ENCODE measurements at places on chromosomes 7 and 10.
A peak's percentile ranks its signal among the peaks of the same experiment; 100 is the strongest.

DNA sequence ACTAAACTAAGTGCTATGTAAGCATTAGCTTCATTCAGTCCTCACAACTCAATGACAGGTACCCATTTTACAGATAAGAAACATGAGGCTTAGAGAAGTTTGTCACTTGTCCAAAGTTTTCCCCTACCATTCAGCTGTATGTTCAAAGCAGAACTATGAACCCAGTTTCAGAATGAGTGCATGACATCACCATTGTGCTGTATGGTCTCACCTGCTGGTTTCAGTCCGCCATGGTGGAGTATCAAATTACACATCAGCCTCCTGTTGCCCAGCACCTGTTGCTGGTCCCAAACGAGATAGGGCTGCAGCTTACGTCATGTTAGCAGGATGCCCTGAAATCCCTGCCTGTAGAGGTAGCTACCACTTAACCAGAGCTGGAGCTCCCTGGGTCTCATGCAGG lies 95.0 kb downstream of the DYNC1I1 start:
- DNase-seq = no peak

GRCh38 chr10:95532536-95532935 lies 28.6 kb downstream of the SORBS1 start:
- DNase-seq = no peak

- DNase-seq = peak; percentile 36
Observed at GRCh38 chr7:98251231-98251600, 816 bp downstream of the TECPR1 start.

DNA sequence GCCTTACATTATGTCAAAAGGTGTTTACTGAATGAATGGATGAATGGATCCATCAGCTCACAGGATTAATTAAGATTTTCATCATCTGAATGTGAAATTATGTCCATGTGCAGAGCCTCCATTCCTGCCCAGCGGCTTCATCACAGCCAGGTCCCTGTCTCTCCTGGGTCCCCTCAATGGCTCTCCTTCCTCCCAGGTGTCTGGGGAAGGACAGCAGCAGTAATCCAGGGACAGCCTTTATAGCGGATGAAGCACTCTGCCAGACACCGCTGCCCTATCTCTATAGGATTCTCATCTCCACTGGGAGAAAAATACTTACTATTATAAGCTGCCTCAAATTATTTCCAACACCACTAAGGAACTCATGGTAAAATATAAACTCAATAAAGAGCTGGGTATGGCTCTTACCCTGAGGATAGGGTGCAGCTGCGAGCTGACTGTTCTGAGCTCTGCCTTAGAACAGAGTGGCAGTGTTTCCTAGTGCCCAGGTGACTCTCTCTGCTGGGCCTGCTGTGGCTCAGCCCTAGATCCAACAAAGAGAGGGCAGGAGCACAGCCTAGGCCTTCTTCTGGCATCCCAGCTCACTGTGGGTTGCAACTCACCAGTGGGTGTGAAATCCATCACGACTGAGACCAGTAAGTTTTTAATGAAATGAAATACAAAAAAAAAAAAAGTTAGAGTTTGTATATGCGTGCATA lies 38.3 kb downstream of the GPRIN2 start:
- no peak for DNase-seq

GRCh38 chr7:156192921-156193320 lies 380.7 kb upstream of the SHH start:
- DNase-seq = no peak

DNA sequence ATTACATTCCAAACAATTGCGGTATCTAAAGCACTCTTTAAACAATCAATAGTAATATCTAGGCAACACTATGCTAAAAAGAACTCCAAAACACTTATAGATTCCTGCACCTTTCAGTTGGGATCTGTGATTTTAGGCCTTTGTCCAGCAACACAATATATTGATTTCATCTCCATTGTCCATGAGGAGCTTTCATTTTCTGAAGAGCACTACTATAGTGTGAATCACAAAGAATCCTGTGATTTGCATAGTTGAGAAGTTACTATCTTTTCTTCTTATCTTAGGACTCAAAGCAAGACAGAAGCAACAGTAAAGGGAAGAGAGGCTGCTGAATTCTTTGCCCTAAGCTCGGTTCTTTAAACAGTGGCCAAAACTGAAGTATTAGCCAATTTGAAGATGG lies 846.8 kb downstream of the IPMK start:
- DNase-seq = no peak

GRCh38 chr7:46710927-46711326 lies 789.9 kb upstream of the IGFBP3 start:
- DNase-seq = no peak

GRCh38 chr7:128402356-128402755 lies 7.4 kb downstream of the IMPDH1 start:
- no peak for DNase-seq

- DNase-seq = no peak
Observed at GRCh38 chr7:1859266-1860035, 189.4 kb downstream of the ELFN1 start.

DNA sequence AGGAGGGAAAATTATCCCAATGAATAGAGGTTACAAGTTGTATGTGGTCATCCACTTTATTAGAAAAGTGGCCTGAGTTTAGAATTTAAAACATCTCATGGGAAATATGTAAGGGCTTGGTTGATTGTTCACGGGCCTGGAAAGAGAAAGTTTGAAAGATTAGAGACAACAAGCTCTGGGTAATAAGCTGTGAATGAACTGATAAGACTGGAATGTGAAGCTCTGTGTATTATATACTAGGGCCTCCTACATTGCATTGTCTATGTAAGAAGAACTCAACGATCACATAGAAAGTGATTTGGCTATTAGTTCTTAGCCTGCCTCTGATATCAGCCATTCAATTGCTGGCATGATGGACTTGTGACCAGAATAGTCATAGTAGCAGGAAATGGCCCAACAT lies 199.2 kb upstream of the MAGI2 start:
- DNase-seq = no peak

DNA sequence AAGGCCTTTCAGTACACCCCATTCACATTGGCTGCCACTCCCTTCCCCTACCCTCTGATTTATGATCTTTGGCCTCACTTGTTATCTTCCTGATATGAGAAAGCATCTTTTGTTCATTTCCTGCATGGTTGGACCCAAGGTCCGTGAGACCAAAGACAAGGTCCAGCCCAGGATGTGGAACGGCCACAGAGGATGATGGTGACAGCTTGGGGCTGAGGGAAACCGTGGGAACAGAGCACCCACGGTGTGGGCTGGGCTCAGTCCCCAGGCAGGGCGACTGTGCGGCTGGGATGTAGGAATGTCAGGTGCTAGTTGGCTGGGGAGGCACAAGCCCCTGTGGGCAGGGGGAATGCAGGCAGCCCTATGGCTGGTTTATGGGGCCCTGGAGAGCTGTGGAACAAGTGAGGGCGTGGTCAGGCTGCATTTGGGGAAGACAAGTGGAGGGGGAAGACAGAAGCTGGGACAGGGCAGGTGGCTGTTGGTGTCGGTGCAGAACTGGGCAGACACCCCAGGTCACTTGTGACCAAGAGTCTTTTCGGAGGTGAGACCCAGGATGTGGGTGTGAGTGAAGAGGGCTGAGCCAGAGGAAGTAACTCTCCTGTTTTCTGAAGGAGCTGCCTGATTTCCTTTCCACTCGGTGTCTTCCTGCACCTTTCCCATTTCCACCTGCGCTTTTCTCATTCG lies 51.7 kb upstream of the IGFBP3 start:
- no peak for DNase-seq

- DNase-seq = no peak
Observed at GRCh38 chr10:71231206-71231605, 18.8 kb downstream of the UNC5B start.

GRCh38 chr10:22897371-22897770 lies 30.5 kb upstream of the ARMC3 start:
- DNase-seq = no peak

DNA sequence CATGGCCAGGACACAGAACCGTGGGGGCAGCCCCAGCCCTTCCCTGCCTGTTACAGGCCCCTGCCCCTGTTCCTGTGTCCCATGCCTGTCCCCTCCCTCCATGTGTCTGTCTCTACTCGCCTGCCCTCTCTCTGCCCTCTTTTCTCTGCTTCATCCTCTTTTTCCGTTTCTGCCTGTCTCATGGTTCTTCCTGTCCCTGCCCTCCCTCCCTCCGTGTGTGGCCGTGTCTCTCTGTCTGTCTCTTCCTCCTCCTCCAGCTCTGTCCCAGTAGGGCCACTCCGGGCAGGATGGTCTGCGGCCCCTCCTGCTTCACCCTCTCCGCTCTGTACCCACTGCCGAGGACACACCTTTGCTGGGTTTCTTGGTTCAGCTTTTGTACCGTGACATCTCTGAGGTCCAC lies 137.4 kb downstream of the FAM53B start:
- DNase-seq = no peak

GRCh38 chr10:20971901-20972300 lies 74.8 kb upstream of the NEBL start:
- no peak for DNase-seq

GRCh38 chr7:83934118-83934734 lies 260.4 kb downstream of the SEMA3A start:
- no peak for DNase-seq

GRCh38 chr10:51302316-51302715 lies 228.0 kb downstream of the PRKG1 start:
- no peak for DNase-seq
